ENCODE measurements at places on chromosomes 4 and X.

DNA sequence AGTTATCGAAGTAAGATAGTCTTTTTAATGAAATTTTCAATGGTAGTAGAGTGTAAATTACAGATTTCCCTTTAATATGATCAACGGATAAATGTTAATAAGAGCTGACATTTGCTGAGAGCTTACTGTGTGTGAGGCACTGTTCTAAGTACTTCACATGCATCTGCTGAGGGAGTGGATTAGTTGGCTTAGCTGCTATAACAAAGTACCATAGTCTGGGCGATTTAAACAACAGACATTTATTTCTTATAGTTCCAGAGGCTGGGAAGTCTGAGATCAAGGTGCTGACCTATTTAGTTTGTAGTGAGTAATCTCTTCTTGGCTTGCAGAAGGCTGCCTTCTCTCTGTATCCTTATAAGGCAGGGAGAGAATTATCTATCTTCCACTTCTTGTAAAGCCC, 174.3 kb downstream of the CEP135 start:
- peaks cover 12% of the 10 kb centered on the region for H3K27me3 ChIP-seq
- DNase-seq: no peak
- no peak overlapping the region for H3K4me3 ChIP-seq
- H3K27ac ChIP-seq: no peak overlapping the region
- H3K36me3 ChIP-seq: no peaks in the 10 kb centered on the region

DNA sequence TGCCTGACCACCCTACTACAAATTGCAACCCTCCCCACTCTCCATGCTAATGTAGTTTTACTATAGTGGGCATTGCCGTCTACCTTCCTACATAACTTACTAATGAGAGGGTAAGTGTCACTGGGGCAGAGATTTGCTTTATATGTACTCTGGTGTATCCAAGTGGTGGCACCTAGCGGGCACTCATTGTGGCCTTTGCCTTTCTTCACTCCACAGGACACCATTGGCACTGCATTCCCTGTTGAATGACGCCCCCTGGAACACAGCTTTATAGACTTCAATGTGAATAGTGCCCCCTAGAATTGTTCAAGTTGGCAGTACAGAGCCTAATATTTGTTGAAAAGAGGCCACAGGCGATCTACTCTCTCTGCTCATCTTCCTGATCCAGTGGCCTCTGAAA, 215.8 kb downstream of the MID1IP1 start:
- no peaks in the 10 kb centered on the region for H3K36me3 ChIP-seq
- no peak for DNase-seq
- H3K27me3 ChIP-seq: peaks cover 1% of the 10 kb centered on the region
- H3K4me3 ChIP-seq: no peak overlapping the region
- H3K27ac ChIP-seq: no peak overlapping the region
- H3K4me1 ChIP-seq: no peaks in the 10 kb centered on the region

- H3K27me3 ChIP-seq: no peaks in the 10 kb centered on the region
- H3K27ac ChIP-seq: no peak overlapping the region
- DNase-seq: no peak
Observed at GRCh38 chr4:172514801-172515200, 653.8 kb upstream of the GALNT7 start.

DNA sequence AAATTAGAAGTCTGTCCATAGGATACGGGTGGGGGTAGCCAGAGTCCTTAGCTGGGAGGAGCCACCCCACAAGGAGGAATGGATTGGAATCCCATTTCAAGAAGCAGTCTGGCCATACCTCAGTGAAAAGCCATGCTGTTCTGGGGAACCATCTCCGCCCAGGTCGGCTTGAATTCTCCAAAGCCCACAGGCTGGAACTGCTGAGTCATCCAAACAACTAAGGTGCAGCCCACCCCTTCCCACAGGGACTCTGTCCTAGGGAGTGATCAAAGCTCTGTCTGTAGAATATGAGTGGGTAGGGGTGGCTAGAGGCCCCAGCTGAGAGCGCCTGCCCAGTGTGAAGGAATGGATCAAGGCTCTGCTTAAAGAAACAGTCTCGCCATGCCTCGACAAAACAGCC, 38.8 kb downstream of the ZXDA start:
- H3K36me3 ChIP-seq: peaks cover 9% of the 10 kb centered on the region
- no peak overlapping the region for H3K4me3 ChIP-seq
- H3K27ac ChIP-seq: no peak overlapping the region

- H3K4me1 ChIP-seq: peaks cover 64% of the 10 kb centered on the region
Observed at GRCh38 chrX:39874202-39874816, 223.4 kb downstream of the BCOR start.

Data from activated T-cell treated with anti-CD3 and anti-CD28 coated beads, Interleukin-2, amount 50 U/mL, for 24 hours (primary cell).